ENCODE measurements at places on chromosomes 3 and 15. TPM values are rescaled to one million over a fixed set of nuclear protein-coding genes. Genes with fewer than 3 reads are reported as not detected.
A peak's percentile ranks its signal among the peaks of the same experiment; 100 is the strongest.

Gene CEP97
- total RNA-seq = 11.1 TPM

- no peaks in the 10 kb centered on the region for H3K36me3 ChIP-seq
- DNase-seq = no peak
- no peak overlapping the region for H3K27ac ChIP-seq
- H3K4me1 ChIP-seq = peaks cover 23% of the 10 kb centered on the region
- H3K4me3 ChIP-seq = no peak overlapping the region
These were observed 10.5 kb downstream of the LOXL1 start for GRCh38 chr15:73936588-73937290.

GRCh38 chr3:71488882-71489281 lies 94.6 kb downstream of the FOXP1 start:
- peak overlapping the region; percentile 94 for H3K27ac ChIP-seq
- no peak for DNase-seq
- no peaks in the 10 kb centered on the region for H3K27me3 ChIP-seq
- H3K36me3 ChIP-seq = peaks cover 2% of the 10 kb centered on the region
- H3K4me1 ChIP-seq = peaks cover 53% of the 10 kb centered on the region
- H3K4me3 ChIP-seq = peak overlapping the region; percentile 55

DNA sequence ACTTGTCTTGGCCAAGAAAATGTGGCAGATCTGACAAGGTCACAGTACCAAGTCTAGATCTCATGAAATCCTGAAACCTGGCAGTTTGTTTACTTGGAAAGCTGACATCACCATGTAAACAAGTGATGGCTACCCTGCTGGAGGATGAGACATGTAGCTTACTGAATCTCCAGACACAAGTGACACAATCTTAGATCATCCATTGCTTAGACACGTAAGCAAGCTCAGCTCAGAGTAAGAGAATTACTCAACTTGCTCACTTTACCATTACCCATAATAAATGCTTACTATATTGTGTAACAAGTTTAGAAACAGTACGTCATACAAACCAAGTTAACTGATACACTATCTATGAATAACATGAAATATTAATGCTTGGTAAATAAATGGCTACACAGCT lies 263.8 kb downstream of the TBC1D5 start:
- H3K4me1 ChIP-seq = peaks cover 10% of the 10 kb centered on the region
- no peak overlapping the region for H3K27ac ChIP-seq
- no peak for DNase-seq

GRCh38 chr15:33492434-33493052 lies 181.8 kb downstream of the RYR3 start:
- peaks cover 22% of the 10 kb centered on the region for H3K27me3 ChIP-seq
- H3K4me1 ChIP-seq = no peaks in the 10 kb centered on the region
- no peak overlapping the region for H3K4me3 ChIP-seq
- H3K27ac ChIP-seq = no peak overlapping the region

- peak overlapping the region; percentile 25 for H3K4me3 ChIP-seq
- no peak for DNase-seq
- no peaks in the 10 kb centered on the region for H3K27me3 ChIP-seq
- H3K36me3 ChIP-seq = peaks cover 19% of the 10 kb centered on the region
- peak overlapping the region; percentile 93 for H3K27ac ChIP-seq
These were observed 9.7 kb upstream of the SCAANT1 start for GRCh38 chr3:63921741-63922482.

DNA sequence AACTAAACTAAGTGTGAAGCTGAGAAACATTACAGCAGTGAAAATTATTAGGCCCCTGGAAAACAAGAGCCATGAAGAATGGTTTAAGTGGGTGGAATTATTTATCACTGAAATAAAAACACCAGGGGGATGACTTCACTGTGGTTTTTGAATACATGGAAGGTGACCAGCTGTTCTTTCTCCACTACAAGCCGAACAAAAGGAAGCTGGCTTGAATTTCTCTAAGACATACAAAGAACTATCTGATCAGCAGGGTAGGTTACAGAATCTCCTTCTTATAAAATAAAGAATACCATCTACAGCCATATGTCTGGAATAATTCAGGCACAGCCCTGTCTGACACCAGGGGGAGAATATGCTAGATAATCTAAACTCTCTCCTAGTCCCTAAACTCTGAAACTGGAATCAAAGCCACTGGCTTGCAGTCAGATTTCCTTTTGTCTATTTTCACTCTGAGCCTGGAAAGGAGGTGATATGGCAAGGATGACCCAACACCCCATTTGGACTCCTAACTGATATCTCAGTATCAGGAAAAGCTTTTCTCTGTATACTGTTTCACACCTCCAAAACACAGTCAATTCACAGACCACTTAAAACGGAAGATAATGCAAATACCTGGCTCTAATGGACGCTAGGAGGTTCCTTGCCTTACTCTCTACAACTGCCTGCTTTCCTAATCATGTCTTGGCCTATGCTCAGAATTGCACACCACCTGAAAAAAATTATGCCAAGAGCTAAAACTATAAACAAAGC lies 31.2 kb downstream of the SPATA12 start:
- no peaks in the 10 kb centered on the region for H3K36me3 ChIP-seq
- H3K27me3 ChIP-seq = peaks cover 24% of the 10 kb centered on the region
- no peak overlapping the region for H3K27ac ChIP-seq
- H3K4me3 ChIP-seq = no peak overlapping the region
- DNase-seq = no peak

- peak overlapping the region; percentile 41 for H3K4me3 ChIP-seq
- H3K36me3 ChIP-seq = no peaks in the 10 kb centered on the region
- no peaks in the 10 kb centered on the region for H3K27me3 ChIP-seq
- peaks cover 85% of the 10 kb centered on the region for H3K4me1 ChIP-seq
These were observed 79.4 kb downstream of the SMAD3 start for GRCh38 chr15:67144609-67145311.

GRCh38 chr3:142459929-142460328 lies 12.1 kb upstream of the XRN1 start:
- no peak overlapping the region for H3K27ac ChIP-seq
- no peaks in the 10 kb centered on the region for H3K27me3 ChIP-seq
- H3K4me1 ChIP-seq = peaks cover 2% of the 10 kb centered on the region
- H3K4me3 ChIP-seq = no peak overlapping the region
- peaks cover 7% of the 10 kb centered on the region for H3K36me3 ChIP-seq

DNA sequence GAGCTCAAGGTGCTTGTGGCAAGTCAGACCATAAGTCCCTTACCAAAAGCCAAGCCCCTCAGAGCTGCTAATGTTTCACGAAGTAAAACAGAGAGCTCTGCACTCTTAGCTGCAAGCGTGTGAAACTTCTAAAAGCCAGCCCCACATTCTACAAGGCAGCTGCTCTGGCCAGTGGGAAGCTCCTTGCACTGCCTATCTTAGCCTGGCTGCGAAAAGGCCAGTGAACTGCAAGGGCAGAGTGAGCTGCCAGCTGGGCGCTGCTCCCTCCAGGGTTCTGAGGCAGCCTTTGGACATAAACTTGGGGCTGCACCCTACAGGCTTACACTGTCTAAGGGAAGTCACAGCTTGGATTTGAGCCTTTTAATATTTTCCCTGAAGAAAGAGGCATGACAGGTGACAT lies 2.2 kb upstream of the MUSTN1 start:
- no peaks in the 10 kb centered on the region for H3K27me3 ChIP-seq
- peaks cover 7% of the 10 kb centered on the region for H3K36me3 ChIP-seq
- peak overlapping the region; percentile 61 for H3K27ac ChIP-seq
- peak overlapping the region; percentile 19 for H3K4me3 ChIP-seq
- no peak for DNase-seq

- H3K4me1 ChIP-seq = peaks cover 7% of the 10 kb centered on the region
- DNase-seq = no peak
- H3K4me3 ChIP-seq = no peak overlapping the region
- no peaks in the 10 kb centered on the region for H3K36me3 ChIP-seq
These were observed 48.7 kb downstream of the PRKAR2A start for GRCh38 chr3:48798998-48799397.

DNA sequence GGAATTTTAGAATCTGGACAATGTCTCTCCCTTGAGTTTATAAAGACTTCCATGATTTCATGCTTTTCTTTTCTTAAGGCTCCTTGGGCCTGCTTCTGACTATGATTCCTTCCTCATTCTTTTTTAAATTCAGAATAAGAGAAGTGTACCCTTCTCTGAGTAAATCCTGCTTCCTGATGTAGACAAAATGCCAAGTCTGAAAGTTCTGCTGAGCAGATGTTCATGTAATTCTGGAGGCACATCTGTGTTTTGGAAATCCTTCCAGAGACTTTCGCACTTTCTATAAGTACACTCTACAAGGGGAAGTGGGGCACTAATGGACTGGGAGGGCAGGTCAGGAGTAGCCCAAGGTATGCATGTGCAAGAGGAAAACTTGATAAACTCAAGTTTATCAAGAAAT lies 24.8 kb downstream of the TPM1 start:
- no peak overlapping the region for H3K27ac ChIP-seq
- peaks cover 15% of the 10 kb centered on the region for H3K36me3 ChIP-seq
- no peak overlapping the region for H3K4me3 ChIP-seq

Gene RNU5B-1
- not detected for total RNA-seq

GRCh38 chr15:66224946-66225345 lies 28.6 kb downstream of the MEGF11 start:
- no peak overlapping the region for H3K27ac ChIP-seq
- H3K4me1 ChIP-seq = peaks cover 6% of the 10 kb centered on the region
- H3K27me3 ChIP-seq = peaks cover 55% of the 10 kb centered on the region
- peaks cover 4% of the 10 kb centered on the region for H3K36me3 ChIP-seq

Gene PYGO1
- total RNA-seq = not detected

DNA sequence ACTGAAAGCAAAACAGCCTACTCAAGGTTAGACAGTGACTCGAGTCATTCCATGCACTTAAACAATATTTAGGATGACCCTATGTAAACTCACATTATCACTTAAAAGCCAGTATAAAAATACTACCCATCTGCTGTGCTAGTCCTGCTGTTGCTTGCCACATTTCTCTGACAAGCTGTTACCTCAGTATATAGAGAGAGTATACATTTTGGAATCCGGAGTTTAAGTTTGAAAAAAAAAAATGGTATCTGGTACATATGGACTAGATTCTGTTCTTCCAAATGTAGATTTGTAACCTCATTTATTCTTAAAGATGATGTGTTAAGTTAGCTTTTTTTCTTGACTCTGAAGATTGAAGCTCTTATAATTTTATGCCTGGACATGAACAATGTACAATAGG lies 503.8 kb upstream of the TPRG1 start:
- no peaks in the 10 kb centered on the region for H3K36me3 ChIP-seq
- H3K27me3 ChIP-seq = no peaks in the 10 kb centered on the region
- H3K27ac ChIP-seq = no peak overlapping the region
- H3K4me3 ChIP-seq = no peak overlapping the region

DNA sequence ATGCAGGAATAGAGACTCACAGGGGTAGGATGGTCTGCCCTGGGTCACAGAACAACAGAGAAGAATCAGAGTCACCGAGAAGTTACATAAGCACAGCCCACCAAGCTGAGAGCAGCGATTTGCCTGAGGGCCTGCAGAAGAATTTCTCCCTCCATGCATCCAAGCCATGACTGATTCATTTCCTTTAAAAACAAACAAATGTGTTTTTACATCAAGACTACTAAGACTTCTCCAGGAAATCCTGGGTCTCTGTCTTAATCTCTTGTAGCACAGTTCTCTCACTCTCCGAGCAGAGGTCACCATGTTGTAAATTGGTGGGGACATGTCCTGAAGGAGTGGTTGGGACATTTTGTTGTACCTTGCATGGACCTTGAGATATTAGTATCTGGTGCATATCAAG lies 159.8 kb downstream of the THSD4 start:
- no peak for DNase-seq
- H3K27me3 ChIP-seq = peaks cover 11% of the 10 kb centered on the region
- no peaks in the 10 kb centered on the region for H3K36me3 ChIP-seq

DNA sequence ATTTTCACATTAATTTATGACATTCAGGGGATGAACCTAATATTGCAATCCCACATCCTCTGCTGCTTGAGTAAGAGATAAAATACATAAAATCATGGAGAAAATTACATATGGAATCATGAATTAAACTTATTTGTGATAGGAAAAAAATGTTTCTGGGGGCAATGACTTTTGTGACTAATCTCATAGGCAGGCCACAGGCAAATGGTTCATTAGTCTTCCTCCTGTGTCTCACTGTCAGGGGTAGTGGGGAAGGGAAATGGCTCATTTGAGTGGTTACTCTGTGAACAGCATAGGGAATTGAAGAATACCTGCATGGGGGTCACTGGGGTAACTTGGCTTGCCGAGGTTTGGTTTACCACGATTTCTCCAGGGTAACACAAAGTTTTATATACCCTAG lies 72.0 kb downstream of the TFG start:
- no peak for DNase-seq
- no peaks in the 10 kb centered on the region for H3K36me3 ChIP-seq
- no peak overlapping the region for H3K27ac ChIP-seq
- no peaks in the 10 kb centered on the region for H3K4me1 ChIP-seq
- no peak overlapping the region for H3K4me3 ChIP-seq
- no peaks in the 10 kb centered on the region for H3K27me3 ChIP-seq

DNA sequence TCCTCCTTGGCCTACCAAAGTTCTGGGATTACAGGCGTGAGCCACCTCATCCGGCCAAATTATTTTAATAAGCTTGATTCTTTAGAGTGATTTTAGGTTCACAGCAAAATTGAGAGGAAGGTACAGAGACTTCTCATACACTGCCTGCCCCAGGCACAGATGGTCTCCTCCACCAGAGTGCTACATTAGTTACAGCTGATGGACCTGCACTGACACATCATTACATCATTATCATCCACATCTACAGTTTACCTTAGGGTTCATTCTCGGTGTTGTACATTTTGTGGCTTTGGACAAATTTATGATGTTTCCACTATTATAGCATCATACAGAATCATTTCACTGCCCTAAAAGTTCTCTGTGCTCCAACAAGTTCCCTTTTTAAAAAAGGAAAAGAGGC lies 4.4 kb upstream of the VPS8 start:
- H3K27ac ChIP-seq = no peak overlapping the region
- H3K4me1 ChIP-seq = peaks cover 14% of the 10 kb centered on the region
- peaks cover 13% of the 10 kb centered on the region for H3K27me3 ChIP-seq
- H3K36me3 ChIP-seq = peaks cover 3% of the 10 kb centered on the region
- no peak overlapping the region for H3K4me3 ChIP-seq

- H3K36me3 ChIP-seq = no peaks in the 10 kb centered on the region
- H3K4me3 ChIP-seq = no peak overlapping the region
- H3K27me3 ChIP-seq = peaks cover 51% of the 10 kb centered on the region
- H3K4me1 ChIP-seq = peaks cover 14% of the 10 kb centered on the region
- H3K27ac ChIP-seq = no peak overlapping the region
These were observed 10.3 kb upstream of the RYK start for GRCh38 chr3:134260987-134261386.

Gene MRAS
- total RNA-seq = 0.13 TPM

- no peak overlapping the region for H3K4me3 ChIP-seq
- H3K27me3 ChIP-seq = peaks cover 60% of the 10 kb centered on the region
These were observed 51.1 kb upstream of the POLG start for GRCh38 chr15:89385596-89386331.

Gene SST
- total RNA-seq = not detected

DNA sequence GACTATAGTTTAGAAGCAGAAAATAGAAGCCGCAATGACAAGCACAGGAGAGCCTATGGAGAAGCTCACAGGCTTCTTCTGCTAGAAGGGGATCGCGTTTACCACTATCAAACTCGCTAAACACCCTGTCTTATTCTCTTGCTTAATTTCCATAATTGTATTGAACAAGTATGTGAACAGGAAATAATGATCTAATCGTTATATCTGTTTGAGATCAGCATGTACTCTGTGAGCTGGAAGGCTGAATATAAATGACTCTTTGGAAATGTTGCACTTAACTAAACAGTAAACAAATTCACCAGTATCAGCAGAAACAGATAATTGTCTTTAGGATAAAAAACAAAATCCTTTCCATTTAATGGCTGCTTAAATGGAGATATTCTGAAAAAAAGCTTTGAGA lies 15.0 kb downstream of the NEK10 start:
- DNase-seq = no peak
- no peaks in the 10 kb centered on the region for H3K27me3 ChIP-seq
- H3K36me3 ChIP-seq = peaks cover 2% of the 10 kb centered on the region
- peak overlapping the region; percentile 29 for H3K27ac ChIP-seq

- no peak for DNase-seq
- peak overlapping the region; percentile 92 for H3K4me3 ChIP-seq
- H3K36me3 ChIP-seq = peaks cover 16% of the 10 kb centered on the region
- no peaks in the 10 kb centered on the region for H3K27me3 ChIP-seq
These were observed 14.1 kb downstream of the TEX264 start for GRCh38 chr3:51684971-51685751.
